Esophagus squamous epithelium (tissue), 5 donors: ENCODE measurements at places on chromosomes 2 and 18.

- no peak overlapping the region for H3K4me3 ChIP-seq
- peak overlapping the region; percentile 85 for H3K27ac ChIP-seq
- no peaks in the 10 kb centered on the region for H3K27me3 ChIP-seq
- no peak for DNase-seq
- H3K36me3 ChIP-seq = no peaks in the 10 kb centered on the region
These were observed 170.1 kb downstream of the ASB1 start for GRCh38 chr2:238596571-238597551.

GRCh38 chr2:149860276-149860921, 272.8 kb upstream of the MMADHC start:
- DNase-seq = no peak
- no peaks in the 10 kb centered on the region for H3K36me3 ChIP-seq
- H3K27me3 ChIP-seq = no peaks in the 10 kb centered on the region
- H3K4me1 ChIP-seq = no peaks in the 10 kb centered on the region
- H3K27ac ChIP-seq = no peak overlapping the region
- no peak overlapping the region for H3K4me3 ChIP-seq

- no peak overlapping the region for H3K27ac ChIP-seq
- H3K27me3 ChIP-seq = no peaks in the 10 kb centered on the region
- no peak for DNase-seq
- H3K36me3 ChIP-seq = no peaks in the 10 kb centered on the region
- no peaks in the 10 kb centered on the region for H3K4me1 ChIP-seq
These were observed 13.1 kb upstream of the MSTN start for GRCh38 chr2:190075623-190076022.

GRCh38 chr2:133266926-133267590, 301.2 kb downstream of the NCKAP5 start:
- H3K4me1 ChIP-seq = peaks cover 15% of the 10 kb centered on the region
- H3K27me3 ChIP-seq = peaks cover 16% of the 10 kb centered on the region
- peak overlapping the region; percentile 38 for H3K4me3 ChIP-seq
- no peak overlapping the region for H3K27ac ChIP-seq
- no peak for DNase-seq

- no peak overlapping the region for H3K4me3 ChIP-seq
- no peak for DNase-seq
- H3K36me3 ChIP-seq = no peaks in the 10 kb centered on the region
- H3K27me3 ChIP-seq = no peaks in the 10 kb centered on the region
These were observed 54.7 kb downstream of the EML4 start for GRCh38 chr2:42223855-42224268.

- no peak overlapping the region for H3K4me3 ChIP-seq
- no peaks in the 10 kb centered on the region for H3K27me3 ChIP-seq
- H3K36me3 ChIP-seq = peaks cover 10% of the 10 kb centered on the region
- no peaks in the 10 kb centered on the region for H3K4me1 ChIP-seq
- no peak for DNase-seq
These were observed 129.3 kb downstream of the ZNF236 start for GRCh38 chr18:76951456-76952247.

DNA sequence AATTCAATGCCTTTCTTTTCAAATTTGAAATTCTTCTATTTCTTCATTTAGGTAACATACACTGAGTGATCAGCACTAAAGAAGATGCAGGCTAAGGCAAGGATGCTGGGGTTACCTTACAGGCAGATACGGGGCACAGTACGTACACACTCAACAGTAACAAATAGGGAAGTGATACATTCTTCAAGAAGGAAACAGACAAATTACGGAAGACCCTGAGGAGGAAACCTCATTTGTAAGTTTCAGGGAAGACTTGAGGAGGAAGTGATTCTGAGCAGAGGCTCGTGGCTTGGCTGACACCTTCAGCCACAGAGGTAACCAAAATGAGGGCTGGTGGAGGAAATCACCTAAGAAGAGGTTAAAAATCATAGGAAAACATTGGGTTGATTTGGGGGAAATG, 1108.3 kb upstream of the KLHL29 start:
- no peaks in the 10 kb centered on the region for H3K27me3 ChIP-seq
- no peaks in the 10 kb centered on the region for H3K4me1 ChIP-seq
- H3K36me3 ChIP-seq = no peaks in the 10 kb centered on the region
- no peak for DNase-seq
- H3K27ac ChIP-seq = no peak overlapping the region

DNA sequence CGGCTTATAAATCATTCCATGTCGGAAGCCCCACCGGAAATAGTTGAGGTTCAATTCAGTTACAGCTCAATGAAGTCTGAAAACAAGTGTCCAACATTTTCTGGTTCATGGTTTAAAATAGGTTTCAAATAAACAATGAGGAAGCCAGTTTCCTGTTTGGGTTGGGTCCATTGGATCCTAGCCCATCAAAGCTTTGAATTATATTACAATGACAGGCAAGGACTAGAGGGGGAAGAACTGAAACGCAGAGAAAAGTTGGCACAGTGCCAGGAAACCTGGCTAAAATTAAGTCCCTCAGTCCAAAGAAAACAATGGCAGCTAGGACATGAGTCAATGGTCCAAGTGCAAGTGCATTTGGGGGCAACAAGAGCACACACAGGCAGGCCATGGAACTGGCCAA, 32.0 kb downstream of the SLC14A1 start:
- H3K36me3 ChIP-seq = no peaks in the 10 kb centered on the region
- H3K27ac ChIP-seq = no peak overlapping the region
- no peak for DNase-seq
